ENCODE measurements at places on chromosomes 11 and 22.

- H3K36me3 ChIP-seq = no peaks in the 10 kb centered on the region
- no peaks in the 10 kb centered on the region for H3K4me1 ChIP-seq
- no peak overlapping the region for H3K27ac ChIP-seq
- H3K4me3 ChIP-seq = no peak overlapping the region
- no peak for DNase-seq
- no peaks in the 10 kb centered on the region for H3K27me3 ChIP-seq
These were observed 92.2 kb downstream of the STK33 start for GRCh38 chr11:8501836-8502235.

DNA sequence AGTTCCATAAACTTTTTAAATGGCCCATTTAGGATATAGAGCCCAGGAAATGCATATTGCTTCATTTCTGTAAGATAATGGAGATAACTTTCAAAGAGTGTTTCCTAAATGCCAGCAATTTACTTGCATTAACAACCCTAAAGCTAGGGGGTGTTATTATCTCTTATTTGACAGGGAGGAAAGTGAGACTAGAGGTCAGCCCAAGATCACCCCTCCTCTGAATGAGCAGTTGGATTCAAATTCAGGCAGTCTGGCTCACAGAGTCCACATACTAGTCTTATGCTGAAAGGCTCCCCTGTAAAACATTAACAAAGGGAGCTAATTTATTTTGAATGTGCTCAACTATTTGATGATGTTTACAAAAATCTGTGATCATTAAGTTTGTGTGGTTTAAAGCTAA lies 49.9 kb upstream of the TRIM77 start:
- no peak overlapping the region for H3K4me3 ChIP-seq
- no peak for DNase-seq
- peaks cover 15% of the 10 kb centered on the region for H3K27me3 ChIP-seq
- no peaks in the 10 kb centered on the region for H3K4me1 ChIP-seq
- H3K27ac ChIP-seq = no peak overlapping the region

DNA sequence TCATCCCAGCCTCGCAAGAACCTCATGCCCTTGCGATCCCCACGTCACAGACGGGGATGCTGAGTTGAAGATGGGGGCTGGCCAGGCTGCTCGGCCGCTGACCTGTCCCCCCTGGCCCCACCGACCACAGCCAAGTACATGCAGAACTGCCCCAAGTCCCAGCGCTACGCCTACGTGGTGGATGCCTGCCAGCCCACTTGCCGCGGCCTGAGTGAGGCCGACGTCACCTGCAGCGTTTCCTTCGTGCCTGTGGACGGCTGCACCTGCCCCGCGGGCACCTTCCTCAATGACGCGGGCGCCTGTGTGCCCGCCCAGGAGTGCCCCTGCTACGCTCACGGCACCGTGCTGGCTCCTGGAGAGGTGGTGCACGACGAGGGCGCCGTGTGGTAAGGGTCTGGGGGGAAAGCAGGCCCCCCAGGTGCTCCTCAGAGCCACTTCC lies 10.0 kb downstream of the MUC5B start:
- H3K27ac ChIP-seq = peak overlapping the region; percentile 87
- no peak overlapping the region for H3K4me3 ChIP-seq
- peak; percentile 17 for DNase-seq
- no peaks in the 10 kb centered on the region for H3K27me3 ChIP-seq
- H3K4me1 ChIP-seq = peaks cover 40% of the 10 kb centered on the region
- H3K36me3 ChIP-seq = no peaks in the 10 kb centered on the region

- H3K27me3 ChIP-seq = no peaks in the 10 kb centered on the region
- DNase-seq = no peak
These were observed 64.2 kb downstream of the CADM1 start for GRCh38 chr11:115439969-115440540.

GRCh38 chr22:41286639-41287091 lies 678 bp upstream of the RANGAP1 start:
- peaks cover 22% of the 10 kb centered on the region for H3K4me1 ChIP-seq
- no peaks in the 10 kb centered on the region for H3K27me3 ChIP-seq
- H3K27ac ChIP-seq = peak overlapping the region; percentile 89
- no peaks in the 10 kb centered on the region for H3K36me3 ChIP-seq

- H3K27ac ChIP-seq = no peak overlapping the region
- peak; percentile 70 for DNase-seq
- H3K27me3 ChIP-seq = no peaks in the 10 kb centered on the region
- H3K36me3 ChIP-seq = no peaks in the 10 kb centered on the region
- no peak overlapping the region for H3K4me3 ChIP-seq
These were observed 44.2 kb downstream of the LMO1 start for GRCh38 chr11:8219257-8220021.

- H3K4me1 ChIP-seq = peaks cover 8% of the 10 kb centered on the region
- H3K4me3 ChIP-seq = no peak overlapping the region
- no peaks in the 10 kb centered on the region for H3K36me3 ChIP-seq
- peak overlapping the region; percentile 23 for H3K27ac ChIP-seq
- no peaks in the 10 kb centered on the region for H3K27me3 ChIP-seq
- peak; percentile 80 for DNase-seq
These were observed 15.2 kb downstream of the TMPRSS5 start for GRCh38 chr11:113690619-113691569.

GRCh38 chr11:122186439-122187080 lies 70.5 kb upstream of the BLID start:
- H3K27me3 ChIP-seq = no peaks in the 10 kb centered on the region
- no peak for DNase-seq
- H3K36me3 ChIP-seq = no peaks in the 10 kb centered on the region
- H3K27ac ChIP-seq = no peak overlapping the region

- H3K27me3 ChIP-seq = no peaks in the 10 kb centered on the region
- H3K36me3 ChIP-seq = no peaks in the 10 kb centered on the region
- H3K4me3 ChIP-seq = no peak overlapping the region
- DNase-seq = no peak
- H3K4me1 ChIP-seq = peaks cover 4% of the 10 kb centered on the region
- H3K27ac ChIP-seq = peak overlapping the region; percentile 15
These were observed 19.9 kb upstream of the CTSC start for GRCh38 chr11:88357323-88358039.

GRCh38 chr11:70031631-70032469 lies 46.3 kb upstream of the ANO1 start:
- H3K27ac ChIP-seq = no peak overlapping the region
- H3K27me3 ChIP-seq = no peaks in the 10 kb centered on the region
- H3K4me1 ChIP-seq = no peaks in the 10 kb centered on the region
- no peaks in the 10 kb centered on the region for H3K36me3 ChIP-seq

DNA sequence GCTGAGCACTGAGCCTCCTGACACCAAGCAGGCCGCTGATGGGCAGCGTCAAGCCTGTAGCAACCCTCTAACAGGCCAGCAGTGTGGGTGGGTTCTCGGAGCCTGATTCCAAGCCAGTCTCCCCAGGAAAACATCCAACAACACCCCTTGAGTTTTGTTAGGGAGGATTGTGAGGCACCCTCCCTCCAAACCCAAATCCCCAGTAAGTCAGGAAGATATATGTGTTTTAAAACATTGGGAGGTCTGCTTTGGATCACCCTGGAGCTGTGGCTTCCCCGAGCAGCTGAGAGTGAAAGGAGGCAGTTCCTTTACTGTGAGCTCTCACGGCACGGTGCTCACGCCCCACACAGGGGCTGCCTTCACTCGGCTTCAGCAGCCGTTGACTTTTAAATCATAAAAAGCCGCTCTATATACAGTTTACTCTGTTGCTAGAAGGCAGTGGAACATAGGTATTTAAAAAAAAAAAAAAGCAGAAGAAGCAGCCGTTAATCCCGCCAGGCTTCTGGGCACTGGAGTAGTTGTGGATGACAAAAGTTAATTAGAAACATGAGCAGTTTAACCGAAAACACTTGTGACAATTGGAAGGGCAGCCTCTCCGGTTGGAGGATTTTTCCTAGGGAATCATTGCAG lies 218.6 kb downstream of the NAV2 start:
- peaks cover 10% of the 10 kb centered on the region for H3K4me1 ChIP-seq
- H3K27me3 ChIP-seq = no peaks in the 10 kb centered on the region
- no peak overlapping the region for H3K4me3 ChIP-seq

DNA sequence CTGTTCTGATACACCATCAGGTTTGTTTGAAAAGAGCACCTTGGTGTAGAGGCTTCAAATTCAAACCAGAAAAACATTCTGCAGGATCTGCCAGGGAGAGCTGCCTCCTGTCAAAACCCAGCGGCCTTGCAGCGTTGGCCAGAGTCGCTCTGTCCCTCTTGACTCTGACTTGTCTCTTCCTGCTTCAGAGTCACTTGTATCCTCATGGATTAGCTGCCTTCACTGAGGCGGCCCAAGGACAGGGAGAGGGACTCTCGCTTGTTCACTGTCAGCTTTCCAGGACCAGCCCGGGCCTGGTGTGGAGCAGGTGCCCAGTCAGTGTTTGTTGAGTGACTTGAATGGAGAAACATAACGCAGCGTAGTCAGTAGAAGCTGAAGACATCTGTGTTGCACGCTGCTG lies 18.0 kb downstream of the TBC1D22A start:
- H3K4me3 ChIP-seq = no peak overlapping the region
- H3K27me3 ChIP-seq = no peaks in the 10 kb centered on the region
- no peak for DNase-seq

DNA sequence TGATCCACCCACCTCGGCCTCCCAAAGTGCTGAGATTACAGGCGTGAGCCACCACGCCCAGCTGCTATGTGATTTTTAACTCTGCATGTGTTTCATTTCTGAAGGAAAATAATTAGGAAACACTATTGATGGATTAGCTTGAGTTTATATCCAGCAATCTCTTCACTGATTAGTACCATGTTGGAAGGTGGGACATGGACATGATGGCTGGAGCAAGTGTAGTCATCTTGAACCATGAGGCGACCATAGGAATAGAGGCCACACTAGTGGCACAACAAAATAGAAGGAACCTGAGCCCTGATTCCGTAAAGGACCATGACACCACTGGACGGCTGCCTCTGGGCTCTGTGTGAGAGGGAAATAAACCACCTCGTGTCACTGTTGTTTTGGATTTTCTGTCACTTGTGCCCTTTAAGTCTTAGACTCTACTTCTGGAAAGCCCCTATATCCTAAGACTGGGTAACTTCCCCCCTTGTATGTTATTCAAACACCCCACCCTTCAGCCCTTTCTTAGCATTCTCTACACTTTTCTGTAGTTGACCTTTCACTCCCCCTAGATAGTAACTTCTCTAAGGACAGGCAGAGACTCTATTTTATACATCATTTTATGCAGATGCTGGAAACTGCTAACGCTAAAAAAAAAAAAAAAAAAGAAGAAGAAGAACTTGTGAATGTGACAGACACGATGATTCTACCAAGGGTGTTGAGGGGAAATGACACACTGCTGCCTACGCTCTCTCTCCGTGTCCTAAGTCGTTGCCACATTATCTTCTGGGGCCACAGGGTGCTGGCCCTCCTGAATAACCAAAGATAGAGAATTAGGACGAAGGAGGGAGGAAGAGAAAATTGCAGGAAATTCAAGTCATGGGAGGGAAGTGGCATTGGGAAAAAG lies 2.7 kb upstream of the VPS37C start:
- no peak for DNase-seq
- H3K27me3 ChIP-seq = no peaks in the 10 kb centered on the region
- H3K27ac ChIP-seq = no peak overlapping the region
- H3K4me1 ChIP-seq = peaks cover 25% of the 10 kb centered on the region

DNA sequence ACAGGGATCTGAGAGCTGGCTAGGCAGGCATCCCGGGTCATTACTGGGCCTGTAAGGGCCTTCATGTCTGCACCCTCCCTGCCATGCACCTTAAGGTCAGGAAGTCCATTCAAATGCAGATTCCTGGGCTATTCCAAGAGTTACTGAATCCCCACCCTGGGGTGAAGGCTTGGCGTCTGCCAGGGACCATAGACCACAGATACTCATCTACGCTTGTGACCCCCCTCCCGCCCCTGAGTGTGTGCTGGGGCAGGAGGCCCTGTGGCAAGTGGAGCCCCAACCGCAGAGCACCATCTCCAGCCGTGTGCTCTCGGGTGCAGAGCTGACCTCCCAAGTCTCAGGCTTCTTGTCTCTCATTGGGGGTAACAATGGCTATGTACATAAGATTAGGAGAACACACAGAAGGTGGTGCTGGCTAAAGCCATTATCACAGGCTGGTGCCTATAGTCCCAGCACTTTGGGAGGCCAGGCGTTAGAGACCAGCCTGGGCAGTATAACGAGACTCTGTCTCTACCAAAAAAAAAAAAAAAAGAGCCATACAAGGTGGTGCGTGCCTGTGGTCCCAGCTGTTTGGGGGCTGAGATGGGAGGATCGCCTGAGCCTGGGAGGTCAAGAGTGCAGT lies 19.1 kb upstream of the KCNQ1OT1 start:
- no peak for DNase-seq
- no peaks in the 10 kb centered on the region for H3K36me3 ChIP-seq
- H3K4me3 ChIP-seq = no peak overlapping the region
- no peaks in the 10 kb centered on the region for H3K27me3 ChIP-seq

- H3K27ac ChIP-seq = no peak overlapping the region
- DNase-seq = no peak
- no peaks in the 10 kb centered on the region for H3K36me3 ChIP-seq
- H3K27me3 ChIP-seq = no peaks in the 10 kb centered on the region
- H3K4me3 ChIP-seq = no peak overlapping the region
These were observed 22.6 kb downstream of the MOV10L1 start for GRCh38 chr22:50112151-50113118.

GRCh38 chr22:23103199-23103954 lies 33.1 kb downstream of the GNAZ start:
- H3K4me3 ChIP-seq = no peak overlapping the region
- no peak for DNase-seq
- no peaks in the 10 kb centered on the region for H3K27me3 ChIP-seq
- H3K27ac ChIP-seq = no peak overlapping the region
- H3K36me3 ChIP-seq = no peaks in the 10 kb centered on the region

DNA sequence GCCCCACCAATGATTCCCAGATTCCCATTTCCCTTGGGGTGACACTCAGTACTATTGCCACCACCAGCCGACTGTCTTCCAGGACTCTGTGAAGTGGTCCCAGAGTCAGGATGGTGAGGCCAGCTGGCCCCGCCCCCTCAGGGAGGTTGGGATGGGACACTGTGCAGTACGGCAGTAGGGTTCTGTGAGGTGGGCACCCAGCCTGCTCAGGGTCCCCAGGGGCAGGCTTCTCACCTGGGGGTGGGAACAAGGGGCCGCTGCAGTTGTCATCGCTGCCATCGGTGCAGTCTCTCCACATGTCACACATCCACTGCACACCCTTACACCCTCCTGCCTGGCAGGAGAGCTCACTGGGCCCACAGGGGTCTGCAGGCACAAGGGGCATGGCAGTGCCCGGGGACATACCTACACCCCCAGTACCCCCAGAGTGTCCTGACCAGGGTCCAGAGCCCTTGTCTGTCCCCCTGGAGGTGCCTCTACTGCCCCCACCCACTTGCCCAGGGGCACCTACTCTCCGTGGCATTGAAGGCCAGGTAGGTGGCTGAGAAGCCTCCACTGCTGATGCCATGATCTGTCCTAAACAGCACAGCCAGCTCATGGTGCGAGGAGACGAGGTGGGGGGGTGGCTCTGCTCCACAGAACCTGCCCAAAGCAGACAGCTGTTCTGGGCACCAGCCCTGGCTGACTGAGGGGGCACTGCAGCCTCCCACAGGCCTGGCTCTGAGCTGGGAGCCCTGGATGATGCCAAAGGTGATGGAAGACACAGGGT lies 1.9 kb upstream of the C1QTNF5 start:
- H3K27me3 ChIP-seq = peaks cover 41% of the 10 kb centered on the region
- H3K4me1 ChIP-seq = peaks cover 38% of the 10 kb centered on the region
- H3K4me3 ChIP-seq = no peak overlapping the region
- DNase-seq = no peak

GRCh38 chr22:17952273-17952801 lies 72.0 kb downstream of the MICAL3 start:
- peaks cover 8% of the 10 kb centered on the region for H3K4me1 ChIP-seq
- no peaks in the 10 kb centered on the region for H3K27me3 ChIP-seq
- H3K27ac ChIP-seq = no peak overlapping the region
- no peak overlapping the region for H3K4me3 ChIP-seq
- peak; percentile 69 for DNase-seq
- no peaks in the 10 kb centered on the region for H3K36me3 ChIP-seq

- H3K27ac ChIP-seq = no peak overlapping the region
- H3K4me3 ChIP-seq = no peak overlapping the region
- H3K27me3 ChIP-seq = no peaks in the 10 kb centered on the region
These were observed 120.7 kb downstream of the TIMP3 start for GRCh38 chr22:32922186-32922585.
